ENCODE measurements at places on chromosomes 6 and 20.

- peak; percentile 90 for DNase-seq
Observed at GRCh38 chr6:136647363-136647852, 97.2 kb upstream of the MAP7 start.

- DNase-seq: no peak
Observed at GRCh38 chr6:13097454-13097853, 230.9 kb downstream of the TBC1D7 start.

- DNase-seq: no peak
Observed at GRCh38 chr6:6008648-6009421, 2.1 kb upstream of the NRN1 start.

DNA sequence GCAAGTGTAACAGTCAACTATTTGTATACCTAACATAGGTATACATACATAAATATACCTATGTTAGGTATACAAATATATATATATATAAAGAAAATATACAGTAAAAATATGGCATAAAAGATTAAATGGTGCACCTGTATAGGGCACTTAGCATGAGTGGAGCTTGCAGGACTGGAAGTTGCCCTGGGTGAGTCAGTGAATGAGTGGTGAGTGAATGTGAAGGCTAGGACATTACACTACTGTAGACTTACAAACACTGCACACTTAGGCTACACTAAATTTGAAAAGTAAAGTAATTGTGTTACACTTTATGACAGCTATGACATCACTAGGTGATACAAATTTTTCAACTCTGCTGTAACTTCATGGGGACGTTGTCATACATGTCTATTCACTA, 65.6 kb downstream of the CDC5L start:
- no peak for DNase-seq

DNA sequence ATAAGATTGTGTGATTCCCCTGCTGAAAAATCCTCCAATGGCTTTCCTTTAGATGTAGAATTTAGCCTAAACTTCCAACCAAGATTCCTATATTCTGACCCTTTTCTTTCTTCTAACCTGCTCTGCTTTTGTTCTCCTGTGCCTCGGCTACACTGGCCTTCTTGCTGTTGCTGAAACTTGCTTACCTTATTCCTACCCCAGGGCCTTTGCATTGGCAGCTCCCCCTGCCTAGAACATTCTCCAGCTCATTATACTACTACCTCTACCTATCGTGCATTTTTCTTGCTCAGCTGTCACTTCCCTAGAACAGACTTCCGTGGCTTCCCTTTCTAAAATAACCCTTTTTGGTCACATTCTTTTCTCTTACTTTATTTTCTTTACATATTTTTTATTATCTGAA, 48.7 kb downstream of the PLCB4 start:
- no peak for DNase-seq

DNA sequence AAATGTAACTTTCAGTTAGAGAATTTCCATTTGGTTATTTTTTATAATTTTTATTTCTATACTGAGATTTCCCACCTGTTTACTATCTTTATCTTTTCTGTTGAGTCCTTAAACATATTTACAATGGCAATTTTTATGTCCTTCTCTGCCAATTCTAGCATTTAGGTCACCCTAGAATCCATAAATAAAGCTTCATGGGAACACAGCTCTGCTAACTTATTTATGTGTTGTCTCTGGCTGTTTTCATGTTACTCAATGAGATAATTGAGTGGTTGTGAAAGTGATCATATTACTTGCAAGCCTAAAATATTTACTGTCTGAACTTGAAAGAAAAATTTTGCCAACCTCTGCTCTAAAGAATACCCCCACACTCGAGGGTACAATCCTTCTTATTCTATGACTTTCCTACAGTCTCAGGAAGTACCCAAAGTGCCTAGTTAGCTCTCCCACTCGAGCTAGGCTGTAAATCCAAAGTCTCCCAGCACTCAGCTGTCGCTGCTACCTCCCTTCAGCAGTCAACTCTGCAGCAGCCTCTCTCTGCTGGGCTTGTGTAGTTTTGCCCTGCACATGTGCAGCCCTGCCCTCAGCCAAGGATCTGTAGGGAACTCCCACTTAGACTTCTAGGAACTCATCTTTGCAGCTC, 53.5 kb upstream of the GCLC start:
- no peak for DNase-seq

- no peak for DNase-seq
Observed at GRCh38 chr6:130537447-130537846, 171.6 kb downstream of the TMEM200A start.

DNA sequence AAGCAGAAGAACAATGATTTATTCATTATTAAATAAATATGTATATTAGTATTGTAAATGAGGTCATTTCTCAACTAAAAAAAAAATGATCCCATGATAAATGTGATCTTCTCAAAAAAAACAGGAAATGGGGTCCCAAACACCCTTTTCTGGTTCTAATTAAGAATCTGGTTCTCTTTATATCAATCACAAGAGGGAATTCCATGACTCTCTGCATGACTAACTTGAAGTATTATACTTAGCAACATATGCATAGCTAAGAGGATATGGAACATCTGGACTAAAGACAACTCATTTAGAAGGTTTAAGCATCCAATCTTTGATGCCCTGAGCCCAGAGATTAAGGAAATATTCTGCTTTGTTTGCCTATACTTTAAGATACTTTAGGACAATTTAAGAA, 89.7 kb upstream of the EMILIN3 start:
- DNase-seq: no peak

DNA sequence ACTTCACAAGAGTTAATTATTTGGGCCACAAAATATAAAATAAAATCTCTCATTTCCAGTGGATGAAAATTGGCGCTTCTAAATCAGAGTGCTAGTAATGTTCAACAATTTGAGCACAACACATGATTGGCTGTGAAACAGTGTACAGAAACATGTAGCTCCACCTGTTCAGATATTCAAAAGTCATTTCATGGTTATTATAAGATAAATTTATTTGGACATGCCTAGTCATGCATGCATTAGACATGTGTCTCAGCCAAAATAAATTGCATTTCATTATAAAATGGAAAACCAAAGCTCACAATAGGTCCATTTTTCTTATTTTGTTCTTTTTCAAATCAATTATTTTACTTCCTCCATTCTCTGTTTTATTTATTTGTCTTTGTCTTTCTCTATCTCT, 374.8 kb downstream of the LMBRD1 start:
- no peak for DNase-seq

- no peak for DNase-seq
Observed at GRCh38 chr20:23123886-23124285, 37.8 kb upstream of the CD93 start.

GRCh38 chr6:80214436-80215022, 108.1 kb downstream of the BCKDHB start:
- DNase-seq: no peak

DNA sequence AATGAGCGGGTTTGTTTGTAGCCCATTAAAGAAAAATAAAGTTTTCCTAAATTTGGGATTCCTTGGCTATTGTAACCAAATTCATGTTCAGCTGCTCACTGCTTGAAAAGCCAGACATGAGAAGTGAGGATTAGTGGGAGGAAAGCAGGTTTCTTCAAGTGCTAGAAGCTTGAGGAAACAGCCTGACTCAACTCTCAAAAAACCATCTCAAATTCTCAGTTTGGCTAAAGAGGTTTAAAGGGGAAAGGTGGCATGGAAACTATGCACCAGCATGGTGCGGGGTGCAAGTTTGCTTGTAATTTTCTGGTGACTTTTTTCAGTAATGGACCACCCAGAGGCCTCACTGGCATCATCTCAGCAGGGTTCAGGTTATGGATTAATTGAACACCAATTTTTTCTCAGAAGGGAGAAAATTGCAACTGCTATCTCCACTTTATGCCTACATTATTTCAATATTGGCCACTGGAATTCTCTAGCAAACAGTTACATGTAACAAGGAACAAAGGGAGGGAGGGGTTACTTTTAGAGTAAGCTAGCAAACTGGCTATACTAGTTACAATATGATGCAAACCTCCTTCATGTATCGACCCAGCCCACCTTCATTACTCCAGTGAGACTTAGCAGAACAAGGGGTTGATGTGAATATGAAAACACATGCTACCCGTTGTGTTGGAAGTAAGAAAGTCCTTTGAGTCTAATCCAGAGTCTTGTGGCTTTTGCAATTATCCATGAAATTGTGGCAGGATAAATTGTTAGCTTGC, 85.0 kb upstream of the IFNGR1 start:
- DNase-seq: no peak

DNA sequence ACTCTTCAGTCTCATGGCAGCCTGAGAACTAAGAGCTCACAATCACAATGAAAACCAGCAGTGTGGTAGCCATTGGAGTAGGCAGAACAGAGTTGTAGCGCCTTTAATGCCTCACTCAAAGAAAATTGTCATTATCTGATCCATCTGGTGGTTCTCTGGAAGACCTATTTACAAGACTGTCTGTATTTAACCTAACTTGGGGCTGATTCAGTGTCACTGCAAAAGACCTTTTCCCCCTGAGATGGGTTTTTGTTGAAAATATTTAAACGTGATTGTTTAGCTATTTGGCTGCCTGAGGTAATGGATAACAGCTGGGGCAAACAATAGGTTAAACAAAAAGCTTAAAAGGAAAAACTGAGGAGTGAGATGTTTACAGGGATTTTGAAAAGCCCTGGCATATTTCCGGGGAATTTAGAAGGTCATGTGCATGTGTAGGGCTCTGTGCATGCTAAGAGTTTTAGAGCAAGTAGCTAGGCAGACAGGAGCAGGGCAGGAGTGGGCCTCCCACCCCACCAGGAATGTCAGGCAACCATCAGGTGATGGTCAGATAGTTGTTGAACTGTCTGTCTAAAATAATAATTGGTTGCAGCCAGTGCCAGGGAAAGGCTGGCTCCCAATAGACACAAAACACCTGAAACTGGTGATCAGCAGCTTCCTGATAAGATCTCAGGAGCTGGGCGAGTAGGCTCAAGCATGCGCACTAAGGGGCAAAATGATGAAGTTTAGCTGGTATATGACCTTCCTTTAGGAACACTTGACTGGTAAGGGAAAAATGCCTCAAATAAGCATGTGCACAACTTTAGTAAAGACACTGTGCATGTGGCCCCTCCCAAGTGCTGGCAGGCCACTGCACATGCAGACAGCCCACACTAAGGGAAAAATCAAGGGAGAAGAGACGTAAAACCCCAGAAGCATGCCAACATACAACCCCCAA, 70.8 kb upstream of the AKIRIN2 start:
- no peak for DNase-seq

DNA sequence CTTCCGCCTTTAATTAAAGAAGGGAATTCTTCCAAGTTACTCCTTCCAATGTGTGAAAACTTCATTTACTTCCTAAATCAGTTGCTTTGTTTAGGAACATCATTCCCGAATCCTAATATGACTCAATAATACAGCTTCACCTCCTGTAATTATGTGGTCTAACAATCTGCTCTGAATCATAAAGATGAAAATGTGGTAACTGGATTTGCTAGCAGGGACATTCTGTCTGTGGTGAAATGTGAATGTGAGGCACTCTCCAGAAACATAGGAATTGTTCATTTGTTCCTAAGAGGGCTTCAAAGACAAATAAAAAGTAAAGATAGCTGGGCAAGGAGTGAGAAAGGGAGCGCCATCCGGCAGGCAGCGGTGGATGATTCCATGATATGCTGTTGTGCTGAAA, 678.1 kb downstream of the KIF16B start:
- DNase-seq: no peak

- DNase-seq: no peak
Observed at GRCh38 chr6:90298459-90299053, 1.9 kb upstream of the BACH2 start.

DNA sequence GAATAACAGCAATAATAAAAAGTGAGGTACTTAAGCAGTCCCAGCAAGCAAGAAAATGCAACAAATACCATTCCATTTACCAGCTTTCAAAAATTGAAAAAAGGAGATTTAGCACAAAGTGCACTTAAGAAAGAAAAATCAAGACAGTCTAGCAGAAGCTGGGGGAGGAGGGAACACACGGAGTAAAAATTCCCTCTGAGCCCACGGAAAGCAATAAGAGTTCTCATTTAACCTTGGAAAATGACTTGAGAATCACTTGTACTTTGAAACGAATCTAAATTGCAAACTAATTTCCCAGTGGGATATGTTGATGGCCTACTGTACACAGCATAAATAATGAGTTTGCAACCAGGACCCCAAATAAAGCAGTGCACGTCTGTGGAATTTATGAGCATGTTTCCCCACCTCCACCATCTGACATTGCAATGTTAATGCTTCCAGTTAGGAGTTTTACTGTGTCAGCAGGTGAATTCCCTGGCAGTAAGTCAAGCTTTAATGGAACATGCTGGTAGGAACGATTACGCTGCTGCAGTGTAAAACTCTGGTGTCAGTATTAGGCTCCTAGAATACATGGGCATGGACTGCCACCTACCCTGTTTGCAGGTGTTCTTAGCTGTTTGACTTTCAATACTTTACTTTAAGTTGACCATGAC, 386.8 kb downstream of the HDGFL1 start:
- no peak for DNase-seq

GRCh38 chr6:41466437-41466990, 79.7 kb upstream of the FOXP4 start:
- DNase-seq: no peak

- DNase-seq: no peak
Observed at GRCh38 chr20:57474205-57474604, 50.7 kb downstream of the CTCFL start.

- DNase-seq: no peak
Observed at GRCh38 chr6:16585805-16586204, 175.5 kb downstream of the ATXN1 start.

GRCh38 chr6:144749263-144749662, 464.1 kb downstream of the UTRN start:
- no peak for DNase-seq

DNA sequence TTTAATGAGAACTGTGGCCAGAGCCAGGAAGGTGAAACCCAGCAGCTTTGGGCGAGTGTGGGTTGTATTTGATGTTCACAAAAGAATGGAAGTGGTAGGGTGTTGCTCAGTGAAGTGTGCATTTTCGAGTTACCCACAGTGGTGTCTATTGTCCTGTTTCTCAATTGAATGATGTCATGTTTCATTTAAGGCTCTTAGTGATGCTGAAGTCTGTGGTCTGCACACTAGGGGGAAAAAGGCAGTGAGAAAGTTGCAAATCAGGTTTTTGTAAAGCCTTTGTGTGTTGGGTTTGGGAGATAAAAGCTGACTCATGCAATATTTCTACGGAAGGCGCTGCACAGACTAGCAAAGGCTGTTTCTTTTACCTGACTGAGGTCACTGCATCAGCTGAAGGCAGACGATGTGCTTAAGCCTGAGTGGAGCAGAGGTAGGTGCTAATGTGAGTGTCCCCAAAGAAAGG, 121.1 kb downstream of the PLEKHG1 start:
- peak; percentile 65 for DNase-seq

DNA sequence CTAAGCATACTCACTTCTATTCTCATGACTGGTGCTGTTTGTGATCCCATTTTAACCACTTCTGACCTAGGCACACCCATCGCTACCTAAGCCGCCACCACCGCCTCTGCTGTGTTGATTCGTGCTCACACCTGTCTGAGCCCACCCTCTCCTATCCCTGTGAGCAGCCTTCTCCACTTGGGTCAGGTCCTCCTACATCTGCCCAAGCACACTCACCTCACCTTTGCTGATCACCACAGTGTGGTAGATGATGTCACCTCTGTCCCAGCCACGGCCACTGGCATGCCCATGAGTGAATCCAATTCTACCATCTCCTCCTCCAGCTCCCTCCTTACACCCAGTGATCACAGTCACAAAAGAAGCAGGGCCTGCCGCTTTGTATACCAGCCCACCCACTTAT, 20.8 kb downstream of the MUC22 start:
- no peak for DNase-seq

Data from non-pigmented ciliary epithelial cell (primary cell).